ENCODE measurements at places on chromosomes 12 and 14.

DNA sequence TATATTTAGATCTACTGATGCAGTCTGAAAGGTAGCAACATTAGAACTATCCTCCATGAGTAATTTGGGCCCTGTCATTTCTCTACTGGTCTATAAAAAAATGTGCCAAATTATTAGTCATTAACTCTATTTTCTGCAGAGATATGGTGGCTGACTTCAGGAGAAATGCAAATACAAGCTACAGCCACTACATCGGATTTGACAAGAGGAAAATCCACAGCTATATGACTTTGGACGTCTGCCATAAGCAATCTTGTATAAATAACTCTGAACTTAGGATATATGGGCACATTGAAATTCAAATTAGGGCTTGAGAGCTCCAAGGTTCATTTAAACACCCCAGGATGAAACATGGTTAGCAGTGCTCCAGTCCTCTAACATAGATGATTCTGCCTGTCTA is 983.0 kb upstream of the LRFN5 start:
- DNase-seq: no peak

DNA sequence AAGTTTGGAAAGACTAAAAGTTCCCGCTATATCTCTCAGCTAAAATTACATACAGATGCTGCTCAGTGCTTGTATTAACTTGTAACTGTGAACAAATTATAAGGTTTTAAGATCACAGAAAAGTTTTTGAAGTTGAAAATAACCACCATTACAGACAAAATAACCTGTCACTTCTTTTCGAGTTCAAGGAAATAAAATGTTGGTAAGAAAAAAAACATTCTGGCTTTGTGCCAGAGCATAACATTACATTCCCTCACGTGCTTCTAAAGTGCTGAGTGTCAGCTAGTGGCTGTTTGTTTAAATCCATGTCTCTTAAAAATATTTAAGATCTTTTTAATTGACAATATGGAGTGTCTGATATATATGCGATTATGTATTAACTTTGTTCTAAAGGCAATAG is 27.2 kb upstream of the ADAMTS20 start:
- DNase-seq: no peak

DNA sequence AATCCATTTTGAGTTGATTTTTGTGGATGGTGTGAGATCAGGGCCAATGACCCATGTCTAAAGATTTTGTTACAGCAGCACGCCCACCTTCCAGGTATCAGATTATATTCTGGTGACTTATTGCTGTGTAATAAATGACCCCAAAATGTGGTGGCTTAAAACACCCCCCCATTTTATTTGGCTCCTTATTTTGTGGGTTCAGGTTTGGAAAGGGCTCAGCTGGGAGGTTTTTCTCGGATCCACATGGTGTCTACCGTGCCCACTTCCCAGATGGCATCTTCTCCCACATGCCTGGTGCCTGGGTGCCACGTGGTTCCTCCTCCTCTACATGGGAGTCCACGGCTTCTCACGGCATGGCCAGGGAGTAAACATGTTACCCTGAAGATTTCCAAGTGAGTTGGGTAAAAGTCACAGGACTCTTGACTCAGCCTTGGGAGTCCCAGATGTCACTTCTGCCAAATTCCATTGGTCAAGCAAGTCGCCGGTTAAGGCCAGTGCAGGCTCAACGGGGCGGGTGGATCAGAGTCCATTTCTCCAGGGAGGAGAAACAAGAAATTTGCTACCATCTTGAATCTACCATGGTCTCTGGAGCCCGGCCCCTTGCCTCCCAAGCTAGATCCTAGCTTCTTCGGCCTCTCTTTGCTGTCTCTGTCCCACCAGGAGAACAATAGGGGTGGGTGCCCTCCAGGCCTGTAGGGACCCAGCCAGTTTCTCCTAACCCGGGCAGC is 214.3 kb downstream of the KIF26A start:
- DNase-seq: no peak

GRCh38 chr14:104688505-104689108 is 811 bp upstream of the INF2 start:
- DNase-seq: no peak

DNA sequence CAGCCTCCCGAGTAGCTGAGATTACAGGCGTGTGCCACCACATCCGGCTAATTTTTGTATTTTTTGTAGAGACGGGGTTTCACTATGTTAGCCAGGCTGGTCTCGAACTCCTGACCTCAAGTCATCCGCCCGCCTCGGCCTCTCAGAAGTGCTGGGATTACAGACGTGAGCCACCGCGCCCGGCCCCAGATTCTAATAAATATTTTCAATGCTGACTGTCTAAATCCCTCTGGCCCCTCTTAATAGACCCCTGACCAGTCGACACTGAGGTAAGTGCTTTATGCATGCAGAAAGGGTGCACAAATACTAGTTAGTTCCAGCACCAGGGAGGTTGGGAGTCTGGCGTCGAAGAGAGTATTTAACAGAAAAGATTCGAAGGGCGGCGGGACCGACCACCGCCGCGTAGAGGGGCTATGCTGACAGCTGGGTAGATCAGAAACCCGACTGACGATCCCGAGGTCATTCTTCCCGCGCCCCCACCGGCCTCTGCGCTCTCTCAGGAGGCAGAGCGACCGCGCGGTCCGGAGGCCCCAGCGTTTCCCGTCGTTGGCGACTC is 1.1 kb upstream of the SPATS2 start:
- no peak for DNase-seq

GRCh38 chr12:104751594-104751993 is 206.5 kb downstream of the SLC41A2 start:
- DNase-seq: no peak

GRCh38 chr12:82554529-82554928 is 132.2 kb upstream of the TMTC2 start:
- DNase-seq: no peak

GRCh38 chr12:52924764-52925716 is 20.2 kb upstream of the KRT8 start:
- DNase-seq: no peak

DNA sequence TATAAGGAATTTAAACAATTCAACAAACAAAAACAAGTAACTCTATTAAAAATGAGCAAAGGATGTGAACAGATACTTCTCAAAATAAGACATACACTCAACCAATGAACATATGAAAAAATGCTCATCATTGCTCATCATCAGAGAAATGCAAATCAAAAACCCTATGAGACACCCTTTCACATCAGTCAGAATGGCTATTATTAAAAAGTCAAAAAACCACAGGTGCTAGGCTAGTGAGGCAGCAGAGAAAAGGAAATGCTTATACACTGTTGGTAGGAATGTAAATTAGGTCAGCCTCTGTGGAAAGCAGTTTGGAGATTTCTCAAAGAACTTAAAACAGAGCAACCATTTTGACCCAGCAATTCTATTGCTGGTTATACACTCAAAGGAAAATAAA is 52.0 kb downstream of the NAV3 start:
- DNase-seq: no peak

- no peak for DNase-seq
These were observed 2.9 kb upstream of the HMGA2 start for GRCh38 chr12:65821336-65821735.

DNA sequence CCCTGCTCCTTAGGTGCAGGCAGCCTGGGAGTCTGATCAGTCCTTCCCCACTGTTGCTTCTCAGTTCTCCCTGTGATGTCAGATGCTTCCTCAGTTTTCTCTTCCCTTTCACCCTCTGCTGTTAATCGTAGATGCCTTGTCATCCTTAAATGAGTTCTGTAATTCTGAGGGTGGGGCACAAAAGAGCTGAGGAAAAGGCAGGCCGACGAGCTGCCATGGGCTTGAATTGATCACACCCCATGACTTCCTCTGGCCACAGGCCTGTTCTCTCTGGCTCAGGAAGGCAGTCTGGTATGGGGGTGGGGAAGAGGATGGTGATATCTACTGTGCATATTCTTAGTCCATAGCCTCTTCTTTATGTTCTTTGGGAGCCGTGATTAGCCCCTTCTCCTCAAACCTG is 5.2 kb upstream of the AP1G2 start:
- DNase-seq: no peak

- no peak for DNase-seq
These were observed 54.4 kb upstream of the ETV6 start for GRCh38 chr12:11595080-11595479.

GRCh38 chr12:79415321-79415720 is 275.4 kb downstream of the PAWR start:
- DNase-seq: no peak

DNA sequence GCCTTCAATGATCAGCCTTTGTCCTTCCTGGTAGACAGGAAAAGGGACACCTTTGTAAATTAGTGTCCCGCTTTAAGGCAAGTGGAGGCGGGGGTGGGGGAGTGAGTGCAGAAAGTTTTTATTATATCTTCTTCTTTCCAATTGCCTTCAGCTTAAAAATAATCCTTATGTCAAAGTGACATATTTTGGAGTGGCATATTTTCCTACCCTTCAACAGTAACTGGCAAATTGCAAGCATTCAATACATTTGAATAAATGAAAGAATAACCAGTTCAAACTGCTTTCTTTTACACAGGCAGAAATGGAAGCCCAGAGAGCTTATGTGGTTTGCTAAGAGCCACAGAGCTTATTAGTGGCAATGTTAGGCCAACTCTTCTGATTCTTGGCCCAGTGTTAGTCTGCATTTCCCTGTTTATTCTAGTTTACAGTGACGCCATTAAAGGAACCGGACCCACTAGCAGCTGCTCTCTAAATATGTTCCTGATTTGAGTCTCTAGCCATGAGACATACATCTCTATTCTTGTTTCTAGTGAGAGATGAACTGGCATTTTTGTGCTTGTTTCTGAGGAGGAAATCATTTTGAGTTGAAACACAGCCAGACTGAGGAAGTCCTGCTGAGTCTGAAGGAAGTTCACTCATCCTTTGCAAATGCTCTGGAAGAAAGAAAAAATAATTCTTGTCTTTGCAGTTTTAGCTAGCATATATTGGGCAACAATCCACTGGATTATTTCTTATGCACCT is 468.7 kb downstream of the NOVA1 start:
- DNase-seq: no peak

- no peak for DNase-seq
These were observed 13.3 kb downstream of the SENP1 start for GRCh38 chr12:48092611-48093010.

GRCh38 chr14:68977718-68978171 is 1.4 kb downstream of the ACTN1 start:
- no peak for DNase-seq

GRCh38 chr12:112809684-112810083 is 18.1 kb downstream of the RPH3A start:
- no peak for DNase-seq

GRCh38 chr14:95206534-95206933 is 49.2 kb upstream of the DICER1 start:
- no peak for DNase-seq

GRCh38 chr12:51788876-51789275 is 59.6 kb downstream of the FIGNL2 start:
- no peak for DNase-seq

- no peak for DNase-seq
These were observed 23.2 kb upstream of the ATP5MC2 start for GRCh38 chr12:53698948-53699677.

GRCh38 chr12:38141861-38142260 is 174.7 kb upstream of the ALG10B start:
- DNase-seq: no peak

- DNase-seq: no peak
These were observed 283.0 kb downstream of the ACSS3 start for GRCh38 chr12:81360916-81361315.

- no peak for DNase-seq
These were observed 130.3 kb upstream of the EGLN3 start for GRCh38 chr14:34081101-34081575.

GRCh38 chr12:50353404-50353803 is 43.0 kb downstream of the FAM186A start:
- no peak for DNase-seq

DNA sequence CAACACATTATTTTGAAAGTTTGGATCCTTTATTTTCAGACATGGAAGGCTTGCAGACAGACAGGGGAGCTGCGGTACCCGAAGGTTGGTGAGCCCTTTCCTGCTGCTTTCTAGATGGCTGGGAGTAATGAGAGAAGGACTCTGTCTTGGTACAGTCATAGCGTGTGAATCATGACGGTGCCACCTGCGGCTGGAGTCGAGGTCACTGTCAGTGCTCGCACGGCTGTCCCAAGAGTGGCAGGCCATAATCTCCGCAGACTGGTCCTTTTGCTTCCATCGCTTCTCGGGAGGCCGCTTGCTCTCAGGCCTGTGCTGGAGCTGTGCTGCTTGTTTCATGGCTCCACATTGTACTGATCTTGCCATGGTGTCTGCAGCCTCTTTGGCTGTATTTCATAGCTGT is 64.8 kb upstream of the RD3L start:
- DNase-seq: no peak

DNA sequence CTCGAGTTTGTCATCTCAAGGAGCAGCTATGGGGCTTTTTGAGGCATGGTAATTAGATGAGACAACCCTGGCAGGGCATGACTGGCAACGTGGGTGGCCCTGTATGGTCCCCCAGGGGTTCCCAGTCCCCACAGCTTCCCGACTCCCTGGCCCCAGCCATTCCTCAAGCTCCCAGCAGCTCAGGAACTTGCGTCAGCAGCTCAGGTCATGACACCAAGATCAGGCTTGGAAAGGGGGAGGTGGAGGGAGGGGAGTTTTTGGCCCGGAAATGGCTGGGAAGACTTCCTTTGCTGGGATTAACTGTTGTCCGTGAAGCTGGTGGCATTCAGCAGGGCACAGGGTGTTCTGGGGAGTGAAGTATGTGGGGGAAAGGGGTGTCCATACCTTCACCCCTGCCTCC is 10.4 kb upstream of the NRIP2 start:
- DNase-seq: no peak

DNA sequence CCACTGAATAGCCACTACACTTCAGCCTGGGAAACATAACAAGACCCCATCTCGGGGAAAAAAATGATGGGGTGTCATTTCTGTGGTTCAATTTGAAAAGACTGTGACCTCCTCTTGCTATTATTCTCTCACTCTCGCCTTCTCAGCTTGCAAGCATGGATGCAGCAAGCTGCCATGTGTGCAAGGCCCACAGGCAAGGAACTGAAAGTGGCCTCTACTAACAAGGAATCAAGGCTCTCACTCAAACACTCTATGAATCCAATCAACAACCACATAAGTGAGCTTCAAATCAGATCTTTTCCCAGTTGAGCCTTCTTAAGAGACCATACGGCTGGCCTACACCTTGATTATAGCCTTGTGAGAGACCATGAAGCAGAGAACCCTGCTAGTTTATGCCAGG is 17.9 kb upstream of the DHRS7 start:
- no peak for DNase-seq

DNA sequence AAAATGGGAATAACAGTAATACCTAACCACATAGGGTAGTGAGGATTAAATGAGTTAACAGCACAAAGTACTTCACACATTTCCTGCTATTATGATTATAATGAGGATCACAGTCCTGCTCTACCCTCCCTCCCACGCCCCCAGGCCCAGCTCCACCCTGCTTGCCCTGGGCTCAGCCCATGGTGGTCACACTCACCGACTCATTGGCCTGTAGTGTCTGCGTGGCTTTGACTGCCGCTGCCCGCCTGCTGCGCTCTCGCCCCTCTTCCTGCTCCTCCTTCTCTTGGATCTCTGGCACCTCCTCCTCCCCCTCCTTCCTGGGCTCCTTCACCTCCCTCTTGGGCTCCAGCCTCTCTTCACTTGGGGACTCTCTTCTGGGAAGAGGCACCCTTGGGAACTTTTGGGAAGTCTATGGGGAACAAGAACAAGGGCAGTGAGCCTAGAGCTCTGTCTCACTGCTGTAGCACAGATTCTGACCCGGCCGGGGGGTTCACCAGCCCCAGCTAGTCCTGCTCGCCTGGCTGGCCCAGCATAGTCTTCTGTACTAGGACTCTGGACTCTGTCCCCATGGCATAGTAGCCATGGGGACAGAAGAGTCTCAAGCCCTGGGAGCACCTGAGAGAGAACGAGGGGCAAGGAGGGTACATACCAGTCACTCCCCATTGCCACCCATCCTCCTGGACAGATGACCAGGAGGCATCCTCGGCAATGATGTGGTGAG is 7.1 kb upstream of the PNMA1 start:
- DNase-seq: no peak

Measured in stimulated activated CD8-positive, alpha-beta memory T cell treated with anti-CD3 and anti-CD28 coated beads, Interleukin-7, amount 100 ng/mL, for 1 hour (primary cell).